ENCODE measurements at places on chromosomes 12 and 14.

DNA sequence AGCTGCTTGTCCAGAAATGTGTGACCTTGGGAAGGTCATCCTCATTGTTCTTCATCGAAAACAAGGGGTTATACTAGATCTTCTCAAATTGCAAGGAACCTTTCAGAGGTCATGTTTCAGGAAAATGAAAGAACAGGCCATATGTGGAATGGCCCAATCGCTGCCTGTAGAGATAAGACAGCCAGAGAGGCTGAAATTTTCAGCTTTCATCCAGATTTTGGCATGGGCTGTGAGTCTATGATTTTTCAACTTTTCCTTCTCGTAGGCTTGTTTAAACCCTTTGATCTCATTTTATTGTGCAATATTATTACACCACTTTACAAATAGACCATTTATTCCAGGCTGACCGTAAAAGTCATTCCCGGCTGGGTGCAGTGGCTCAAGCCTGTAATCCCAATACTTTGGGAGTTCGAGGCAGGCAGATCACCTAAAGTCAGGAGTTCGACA is 17.1 kb upstream of the ATXN2 start:
- no peak for DNase-seq

DNA sequence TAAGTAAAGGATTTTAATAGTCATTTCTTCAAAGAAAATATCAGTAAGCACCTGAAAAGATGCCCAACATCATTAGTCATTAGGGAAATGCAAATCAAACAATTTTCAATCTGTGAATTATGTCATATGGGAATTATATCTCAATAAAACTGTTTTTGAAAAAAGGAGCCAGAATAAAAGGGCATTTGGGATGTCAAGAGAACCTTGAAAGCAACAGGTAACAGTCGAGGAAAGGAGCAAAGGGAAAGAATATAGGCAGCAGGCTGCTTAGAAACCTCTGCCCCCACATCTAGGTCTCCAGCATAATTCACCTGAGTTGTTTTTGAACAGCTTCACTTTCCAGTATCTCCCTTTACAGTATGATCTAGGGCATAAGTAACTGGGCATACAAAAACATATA is 12.2 kb downstream of the RAD9B start:
- DNase-seq, result no peak

GRCh38 chr14:53285821-53286220 is 132.7 kb upstream of the DDHD1 start:
- DNase-seq, result peak; percentile 30

GRCh38 chr14:96844857-96845570 is 47.8 kb downstream of the VRK1 start:
- no peak for DNase-seq

- DNase-seq, result no peak
Observed at GRCh38 chr12:45974171-45974719, 16.1 kb downstream of the SCAF11 start.

All from mammary epithelial cell (primary cell).